ENCODE measurements at places on chromosomes 13 and 19. TPM values are rescaled to one million over a fixed set of nuclear protein-coding genes. Genes with fewer than 3 reads are reported as not detected.

DNA sequence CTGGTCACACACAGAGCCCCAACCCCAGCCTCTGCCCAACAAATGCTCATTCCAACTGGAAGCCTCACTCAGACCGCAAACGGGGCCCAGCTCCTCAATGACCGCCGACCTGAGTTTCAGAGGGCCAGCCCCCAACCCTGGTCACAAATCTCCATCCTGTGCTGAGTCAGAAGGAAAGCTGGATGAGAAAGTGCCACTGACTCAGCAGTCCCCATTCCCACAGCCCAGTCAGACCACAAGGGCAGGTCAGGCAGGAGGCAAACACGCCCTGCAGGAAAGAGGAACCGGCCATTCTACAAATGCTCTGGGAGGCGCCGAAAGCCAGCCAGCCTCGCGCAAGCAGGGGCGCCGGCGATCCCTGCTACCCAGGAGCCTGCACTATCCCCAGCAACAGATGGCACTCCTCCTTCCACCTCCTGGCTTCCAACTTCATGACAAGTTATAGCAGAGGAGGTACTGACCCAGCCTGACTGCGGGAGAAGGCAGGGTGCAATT, 14.1 kb upstream of the PRKD2 start:
- no peak for DNase-seq
- H3K36me3 ChIP-seq, result peaks cover 56% of the 10 kb centered on the region
- H3K27ac ChIP-seq, result no peak overlapping the region
- no peaks in the 10 kb centered on the region for H3K27me3 ChIP-seq
- H3K4me1 ChIP-seq, result peaks cover 5% of the 10 kb centered on the region

DNA sequence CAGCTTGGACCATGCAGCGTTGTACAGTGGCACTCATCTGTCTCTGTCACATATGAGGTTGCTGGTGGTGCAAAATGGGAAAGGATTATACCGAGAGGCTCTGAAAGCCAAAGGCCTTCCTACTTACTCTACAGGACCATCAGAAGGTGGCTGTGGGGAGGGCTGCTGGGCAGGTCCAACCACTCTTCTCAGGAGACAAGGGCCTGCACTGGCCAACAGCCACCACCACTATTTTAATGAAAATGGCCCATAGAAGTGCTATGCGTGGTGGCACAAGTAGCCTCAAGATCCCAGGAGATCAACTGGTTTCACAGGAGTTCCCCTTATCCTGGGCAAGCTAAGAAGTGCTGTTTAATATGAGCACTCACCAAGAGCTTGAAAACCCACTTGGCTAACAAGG, 52.3 kb downstream of the MRPL57 start:
- no peaks in the 10 kb centered on the region for H3K36me3 ChIP-seq
- no peaks in the 10 kb centered on the region for H3K27me3 ChIP-seq
- no peak overlapping the region for H3K4me3 ChIP-seq
- peaks cover 4% of the 10 kb centered on the region for H3K4me1 ChIP-seq
- DNase-seq, result no peak

GRCh38 chr13:112132619-112133018, 65.7 kb downstream of the SOX1 start:
- no peaks in the 10 kb centered on the region for H3K4me1 ChIP-seq
- no peaks in the 10 kb centered on the region for H3K27me3 ChIP-seq
- no peak for DNase-seq
- no peaks in the 10 kb centered on the region for H3K36me3 ChIP-seq
- H3K27ac ChIP-seq, result no peak overlapping the region

Gene SMIM24
- polyA plus RNA-seq, result not detected

Gene PHF11
- polyA plus RNA-seq, result 32.9 TPM

- H3K4me1 ChIP-seq, result peaks cover 3% of the 10 kb centered on the region
- no peak overlapping the region for H3K27ac ChIP-seq
- peaks cover 24% of the 10 kb centered on the region for H3K36me3 ChIP-seq
- DNase-seq, result no peak
- no peak overlapping the region for H3K4me3 ChIP-seq
Measured at GRCh38 chr19:13132471-13133180, 14.6 kb downstream of the NACC1 start.

- no peaks in the 10 kb centered on the region for H3K4me1 ChIP-seq
- no peak for DNase-seq
- no peak overlapping the region for H3K4me3 ChIP-seq
- no peaks in the 10 kb centered on the region for H3K27me3 ChIP-seq
- no peaks in the 10 kb centered on the region for H3K36me3 ChIP-seq
- no peak overlapping the region for H3K27ac ChIP-seq
Measured at GRCh38 chr13:96952595-96952994, 41.7 kb downstream of the OXGR1 start.

DNA sequence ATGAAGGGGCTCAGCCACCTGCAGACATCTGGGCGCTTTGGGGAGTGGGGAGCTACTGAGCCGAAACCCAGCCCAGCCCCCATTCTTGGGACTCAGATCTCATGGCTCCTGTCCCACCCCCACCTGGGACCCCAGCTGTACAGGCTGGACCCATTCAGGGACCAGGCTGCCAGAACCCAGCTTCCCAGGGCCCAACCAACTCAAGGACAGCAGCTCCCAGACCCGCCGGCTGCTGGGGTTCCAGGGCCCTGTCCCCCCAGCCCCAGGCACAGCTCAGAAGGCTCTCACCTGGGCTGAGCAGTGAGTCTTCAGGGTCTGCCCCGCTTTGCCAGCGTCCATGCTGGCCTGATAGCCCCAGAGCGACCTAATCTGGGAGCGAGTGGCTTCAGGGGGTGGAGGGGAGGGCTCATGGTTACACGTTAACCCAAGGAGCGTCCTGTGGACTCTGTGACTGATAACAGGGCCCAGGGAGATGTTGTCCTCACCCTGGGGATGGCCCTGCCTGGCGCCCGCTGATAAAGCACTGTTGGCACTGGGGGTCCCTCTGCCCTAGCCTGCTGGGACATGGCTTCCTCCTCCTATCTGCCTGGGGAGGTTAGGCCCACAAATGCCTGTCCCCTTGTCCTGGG, at the start of gene TMEM86B:
Gene TMEM86B, minus strand, starts transcription at position 361 of the 629 bp plus-strand sequence. Its CDS starts 22 bp downstream, at position 339.
- no peaks in the 10 kb centered on the region for H3K27me3 ChIP-seq
- H3K4me3 ChIP-seq, result no peak within 1 kb of the TSS
- peaks cover 30% of the 10 kb centered on the region for H3K36me3 ChIP-seq
- no peaks in the 10 kb centered on the region for H3K4me1 ChIP-seq
- H3K27ac ChIP-seq, result no peak within 1 kb of the TSS
- no peak for DNase-seq

DNA sequence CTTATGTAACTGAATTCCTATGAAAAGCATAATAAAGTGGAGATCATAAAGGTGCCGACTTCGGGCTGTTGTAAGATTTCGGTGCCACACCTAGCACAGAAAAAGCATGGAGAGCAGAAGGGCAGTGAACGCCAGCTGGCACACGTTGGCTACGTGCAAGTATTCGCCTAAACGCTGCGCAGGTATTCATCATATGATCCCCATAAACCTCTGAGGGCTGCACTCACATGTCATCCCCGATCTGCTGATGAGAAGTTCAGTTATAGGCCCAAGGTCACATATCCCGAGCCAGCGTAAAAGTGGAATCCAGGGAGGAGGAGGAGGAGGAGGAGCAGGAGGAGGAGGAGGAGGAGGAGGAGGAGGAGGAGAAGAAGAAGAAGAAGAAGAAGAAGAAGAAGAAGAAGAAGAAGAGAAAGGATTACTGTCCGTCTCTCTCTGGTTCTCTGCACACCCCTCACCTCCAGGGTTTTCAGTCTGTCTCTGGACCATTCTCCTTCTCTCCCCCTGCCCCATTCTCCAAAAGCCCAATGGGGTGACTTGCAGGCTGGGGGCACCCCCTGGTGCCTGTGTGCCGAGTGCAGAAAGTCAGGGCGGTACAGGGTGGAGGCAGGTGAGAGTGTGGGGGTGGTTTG, 18.6 kb upstream of the CYP2S1 start:
- DNase-seq, result no peak
- H3K36me3 ChIP-seq, result no peaks in the 10 kb centered on the region
- H3K27me3 ChIP-seq, result no peaks in the 10 kb centered on the region
- H3K4me3 ChIP-seq, result no peak overlapping the region
- H3K27ac ChIP-seq, result no peak overlapping the region

Gene NCAN
- not detected for polyA plus RNA-seq

- H3K27ac ChIP-seq, result no peak overlapping the region
- H3K27me3 ChIP-seq, result no peaks in the 10 kb centered on the region
- DNase-seq, result no peak
- peaks cover 4% of the 10 kb centered on the region for H3K36me3 ChIP-seq
- no peak overlapping the region for H3K4me3 ChIP-seq
Measured at GRCh38 chr13:113272701-113273181, 24.3 kb upstream of the LAMP1 start.

- H3K4me1 ChIP-seq, result no peaks in the 10 kb centered on the region
- no peak overlapping the region for H3K4me3 ChIP-seq
- DNase-seq, result no peak
- H3K36me3 ChIP-seq, result no peaks in the 10 kb centered on the region
- H3K27ac ChIP-seq, result no peak overlapping the region
Measured at GRCh38 chr13:31918707-31919106, 112.9 kb upstream of the FRY start.

Gene LIM2
- polyA plus RNA-seq, result not detected

- peaks cover 12% of the 10 kb centered on the region for H3K27me3 ChIP-seq
- peaks cover 10% of the 10 kb centered on the region for H3K4me1 ChIP-seq
- H3K4me3 ChIP-seq, result peak within 1 kb of the TSS; percentile 30
- no peak for DNase-seq
- H3K27ac ChIP-seq, result no peak within 1 kb of the TSS
Measured at GRCh38 chr19:17448131-17448967, at the start of gene TMEM221. TMEM221 (minus strand) TSS chr19:17448668; CDS start chr19:17448462, 206 bp downstream.

Gene C19orf44
- polyA plus RNA-seq, result 3.2 TPM

GRCh38 chr19:56114051-56114777, 6.9 kb downstream of the ZNF787 start:
- H3K4me3 ChIP-seq, result no peak overlapping the region
- DNase-seq, result no peak
- H3K27me3 ChIP-seq, result no peaks in the 10 kb centered on the region
- H3K27ac ChIP-seq, result no peak overlapping the region

DNA sequence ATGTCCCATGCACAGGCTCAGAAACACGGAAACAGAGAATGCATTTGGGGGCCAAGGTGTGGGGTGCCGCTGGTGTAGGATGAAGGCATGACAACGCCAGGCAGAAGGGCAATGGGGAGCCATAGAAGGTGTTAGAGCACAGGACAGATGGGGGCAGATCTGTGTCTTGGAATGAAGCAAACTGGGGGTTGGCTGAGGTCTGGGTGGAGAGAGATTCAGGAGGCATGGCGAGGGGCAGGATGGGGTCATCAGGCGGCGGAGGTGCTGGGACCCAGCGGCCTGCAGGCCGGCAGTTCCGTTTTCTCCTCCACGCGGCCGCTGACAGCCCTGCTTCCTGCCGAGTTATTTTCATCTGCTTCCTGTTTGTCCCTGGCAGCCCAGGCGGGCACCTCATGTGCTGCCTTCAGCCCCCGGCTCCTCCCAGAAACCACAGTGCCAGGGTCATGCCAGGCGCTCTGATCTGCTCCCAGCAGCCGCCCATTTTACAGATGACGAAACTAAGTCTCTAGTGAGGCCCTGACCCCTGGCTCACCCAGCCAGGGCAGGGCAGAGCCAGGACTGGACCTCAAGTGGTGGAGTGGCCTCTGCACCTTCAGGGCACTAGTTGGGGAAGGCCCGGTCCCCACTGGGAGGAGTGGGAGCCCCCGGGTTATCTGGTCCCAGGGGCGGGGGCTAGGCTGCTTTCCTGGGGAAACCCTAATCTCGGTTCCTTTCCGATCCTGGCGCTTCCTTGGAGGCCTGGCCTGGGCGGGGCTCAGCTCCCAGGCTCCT, 2.2 kb downstream of the ARHGAP45 start:
- H3K27ac ChIP-seq, result no peak overlapping the region
- peaks cover 24% of the 10 kb centered on the region for H3K4me1 ChIP-seq
- H3K36me3 ChIP-seq, result no peaks in the 10 kb centered on the region
- peaks cover 20% of the 10 kb centered on the region for H3K27me3 ChIP-seq
- DNase-seq, result no peak
- H3K4me3 ChIP-seq, result no peak overlapping the region

GRCh38 chr19:2650515-2650914, 52.0 kb downstream of the GNG7 start:
- no peak for DNase-seq
- no peaks in the 10 kb centered on the region for H3K36me3 ChIP-seq
- H3K27me3 ChIP-seq, result peaks cover 4% of the 10 kb centered on the region
- H3K27ac ChIP-seq, result no peak overlapping the region

Gene AP2S1
- 183 TPM for polyA plus RNA-seq

Gene GARIN5A
- 0.37 TPM for polyA plus RNA-seq

GRCh38 chr13:77674852-77675251, 22.6 kb upstream of the SLAIN1 start:
- no peak overlapping the region for H3K27ac ChIP-seq
- no peak overlapping the region for H3K4me3 ChIP-seq
- no peak for DNase-seq
- no peaks in the 10 kb centered on the region for H3K4me1 ChIP-seq

GRCh38 chr13:113646921-113647340, 11.1 kb downstream of the ATP4B start:
- no peak overlapping the region for H3K27ac ChIP-seq
- no peak for DNase-seq
- H3K4me3 ChIP-seq, result no peak overlapping the region
- no peaks in the 10 kb centered on the region for H3K36me3 ChIP-seq
- peaks cover 5% of the 10 kb centered on the region for H3K27me3 ChIP-seq

DNA sequence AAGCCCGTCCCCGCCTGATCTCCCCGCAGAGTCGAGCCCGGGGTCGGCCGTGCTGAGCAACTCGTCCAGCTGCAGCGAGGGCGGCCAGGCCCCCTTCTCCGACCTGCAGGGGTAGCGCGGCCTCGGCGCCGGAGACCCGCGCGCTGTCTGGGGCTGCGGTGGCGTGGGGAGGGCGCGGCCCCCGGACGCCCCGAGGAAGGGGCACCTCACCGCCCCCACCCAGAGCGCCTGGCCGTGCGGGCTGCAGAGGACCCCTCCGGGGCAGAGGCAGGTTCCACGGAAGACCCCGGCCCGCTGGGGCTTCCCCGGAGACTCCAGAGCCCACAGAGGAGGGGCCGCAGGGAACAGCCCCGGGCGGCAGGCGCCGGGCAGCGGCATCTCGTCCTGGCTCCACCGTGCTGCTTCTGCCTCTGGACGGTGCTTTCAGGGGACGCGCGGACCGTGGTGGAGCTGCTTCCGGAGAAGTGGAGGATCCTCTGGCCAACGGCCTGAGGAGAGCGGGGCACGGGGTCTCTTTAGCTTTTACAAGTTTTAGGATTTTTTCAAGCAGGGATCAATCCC, 8.8 kb upstream of the F7 start:
- no peaks in the 10 kb centered on the region for H3K27me3 ChIP-seq
- no peak overlapping the region for H3K4me3 ChIP-seq
- DNase-seq, result no peak
- no peaks in the 10 kb centered on the region for H3K4me1 ChIP-seq
- H3K27ac ChIP-seq, result no peak overlapping the region

- DNase-seq, result no peak
- H3K27me3 ChIP-seq, result no peaks in the 10 kb centered on the region
- peak overlapping the region; percentile 33 for H3K4me3 ChIP-seq
- H3K4me1 ChIP-seq, result no peaks in the 10 kb centered on the region
Measured at GRCh38 chr19:49142866-49143335, 12.3 kb downstream of the HRC start.

Gene GNG7
- 0.06 TPM for polyA plus RNA-seq

Gene ZNF665
- polyA plus RNA-seq, result 2.7 TPM

GRCh38 chr13:66927562-66927961, 302.6 kb downstream of the PCDH9 start:
- H3K27ac ChIP-seq, result peak overlapping the region; percentile 62
- H3K4me3 ChIP-seq, result no peak overlapping the region
- no peaks in the 10 kb centered on the region for H3K36me3 ChIP-seq
- peaks cover 14% of the 10 kb centered on the region for H3K4me1 ChIP-seq
- no peak for DNase-seq

All from keratinocyte (primary cell).